Lung microvascular endothelial cell (primary cell): ENCODE measurements at places on chromosomes 13 and 19. TPM values are rescaled to one million over a fixed set of nuclear protein-coding genes. Genes with fewer than 3 reads are reported as not detected.
A peak's percentile ranks its signal among the peaks of the same experiment; 100 is the strongest.

Gene FAM216B
- total RNA-seq, result not detected in 2 replicates

Gene SLC25A41
- total RNA-seq, result not detected in 2 replicates

Gene SLC5A5
- not detected in 2 replicates for total RNA-seq

Gene PLIN5
- 4.6 and 23.2 TPM in 2 replicates for total RNA-seq

Gene CRX
- total RNA-seq, result not detected in 2 replicates

Gene F10
- total RNA-seq, result 0.22 and 0.60 TPM in 2 replicates

Gene ARGLU1
- 23.3 and 24.4 TPM in 2 replicates for total RNA-seq

Gene NCR1
- total RNA-seq, result not detected in 2 replicates

Gene SYCN
- not detected in 2 replicates for total RNA-seq

- DNase-seq, result no peak
Measured at GRCh38 chr13:23796551-23796950, 92.6 kb downstream of the MIPEP start.

GRCh38 chr19:39514840-39515550 lies at the start of gene SELENOV:
Gene SELENOV, plus strand, starts transcription at chr19:39515139. Its CDS starts 74 bp downstream, at chr19:39515213.
- DNase-seq, result no peak

GRCh38 chr19:7336321-7336973 lies 12.3 kb upstream of the ARHGEF18 start:
- no peak for DNase-seq

DNA sequence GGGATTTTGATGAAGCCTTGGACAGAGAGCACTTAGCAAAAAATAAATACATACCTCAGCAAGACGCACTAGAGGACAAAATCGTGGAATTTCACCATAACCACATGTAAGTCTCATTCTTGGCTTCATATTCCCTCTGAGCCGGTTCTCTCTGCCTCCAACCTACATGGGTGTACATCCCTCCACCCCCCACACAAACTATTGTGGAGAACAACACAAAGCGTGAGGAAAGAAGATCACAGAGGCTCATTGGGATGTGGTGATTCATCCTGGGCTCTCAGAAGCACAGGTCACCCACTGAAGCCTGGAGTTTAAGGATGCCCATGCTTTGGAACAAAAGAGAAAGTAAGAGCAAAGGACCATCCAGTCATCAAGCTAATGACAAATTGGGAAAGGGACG lies 192.2 kb downstream of the STK24 start:
- peak; percentile 32 for DNase-seq

GRCh38 chr13:48398450-48399095 lies 14.3 kb downstream of the LPAR6 start:
- DNase-seq, result no peak

DNA sequence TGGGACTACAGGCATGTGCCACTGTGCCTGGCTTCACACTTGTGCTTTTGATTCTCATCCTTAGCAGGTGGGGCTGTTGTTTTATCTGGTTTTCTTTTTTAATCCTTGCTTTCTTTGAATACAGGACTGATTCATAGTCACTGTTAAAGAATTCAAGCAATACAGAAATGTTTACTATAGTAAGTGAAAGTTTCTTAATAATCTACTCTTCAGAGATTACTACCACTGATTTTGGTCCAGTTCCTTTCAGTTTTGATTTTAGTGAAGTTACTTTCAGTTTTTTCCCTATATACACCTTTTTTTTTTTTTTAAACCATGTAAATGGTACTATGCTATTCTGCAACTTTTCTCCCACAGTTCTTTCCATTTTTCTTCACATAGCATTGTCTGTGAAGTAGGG lies 53.6 kb downstream of the GATAD2A start:
- no peak for DNase-seq

DNA sequence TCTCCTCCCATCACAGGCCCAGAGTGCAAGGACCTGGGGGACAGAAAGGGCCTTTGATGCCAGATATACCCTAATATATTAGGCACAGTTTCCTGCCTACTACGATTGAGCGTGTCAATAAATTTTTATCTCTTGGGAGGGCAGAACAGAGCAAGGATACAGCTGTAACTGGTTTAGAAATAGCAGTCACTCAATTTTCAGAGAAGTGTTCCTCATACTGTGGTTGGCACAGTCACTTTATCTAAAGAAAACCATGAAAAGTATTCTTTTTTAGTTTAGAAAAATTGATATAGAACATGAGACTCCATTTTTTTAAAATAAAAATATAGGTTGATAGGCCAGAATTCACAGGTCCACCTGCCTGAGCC lies 460 bp upstream of the ZNF155 start:
- DNase-seq, result no peak

GRCh38 chr19:42287017-42287826 lies 14.7 kb upstream of the PRR19 start:
- no peak for DNase-seq

DNA sequence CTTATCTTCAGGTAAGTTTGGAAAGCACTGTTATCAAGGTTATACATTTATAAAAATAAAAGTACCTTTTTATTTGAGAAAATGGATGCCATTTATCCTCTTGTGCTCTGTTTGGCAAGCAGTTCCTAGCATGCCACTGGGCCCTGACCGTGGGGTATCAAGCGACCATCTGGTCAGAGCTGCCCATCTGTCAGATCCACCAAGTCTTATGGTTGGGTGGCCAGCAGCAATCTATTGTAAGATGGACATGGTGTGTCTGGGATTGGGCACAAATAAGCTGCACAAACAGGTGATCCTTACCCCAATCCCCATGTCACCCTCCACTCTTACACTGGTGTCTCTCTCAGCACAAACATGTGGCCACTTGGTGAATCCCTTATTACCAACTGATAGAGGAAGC lies 178.5 kb downstream of the DLEU7 start:
- DNase-seq, result no peak

DNA sequence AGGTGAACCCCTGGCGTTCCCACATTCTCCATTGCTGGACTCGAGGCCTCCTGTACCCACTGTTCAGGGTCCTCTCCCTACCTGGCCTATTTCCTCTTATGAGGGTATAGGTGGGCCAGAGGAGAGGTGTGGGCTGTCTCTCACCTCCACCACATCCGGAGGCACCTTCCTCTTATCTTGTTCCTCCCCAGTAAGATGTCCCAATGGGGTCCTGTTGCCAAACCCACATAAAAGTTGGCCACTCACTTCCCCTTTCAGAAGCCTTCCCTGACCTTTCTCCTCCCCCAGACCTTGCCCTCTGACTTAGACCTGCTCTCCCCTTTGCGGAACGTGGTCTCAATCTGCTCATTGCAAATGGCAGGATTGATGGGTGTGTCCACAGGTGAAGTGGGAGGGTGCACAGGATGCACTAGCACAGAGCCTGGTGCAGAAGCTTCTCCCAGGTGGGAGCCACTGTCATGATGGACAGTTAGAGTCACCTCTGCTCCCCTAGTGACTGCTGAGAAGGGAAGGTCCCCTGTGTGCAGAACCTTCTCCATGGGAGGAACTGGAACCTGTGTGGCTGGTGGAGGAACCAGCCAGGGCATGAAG lies 1.3 kb downstream of the CYP4F3 start:
- DNase-seq, result no peak

DNA sequence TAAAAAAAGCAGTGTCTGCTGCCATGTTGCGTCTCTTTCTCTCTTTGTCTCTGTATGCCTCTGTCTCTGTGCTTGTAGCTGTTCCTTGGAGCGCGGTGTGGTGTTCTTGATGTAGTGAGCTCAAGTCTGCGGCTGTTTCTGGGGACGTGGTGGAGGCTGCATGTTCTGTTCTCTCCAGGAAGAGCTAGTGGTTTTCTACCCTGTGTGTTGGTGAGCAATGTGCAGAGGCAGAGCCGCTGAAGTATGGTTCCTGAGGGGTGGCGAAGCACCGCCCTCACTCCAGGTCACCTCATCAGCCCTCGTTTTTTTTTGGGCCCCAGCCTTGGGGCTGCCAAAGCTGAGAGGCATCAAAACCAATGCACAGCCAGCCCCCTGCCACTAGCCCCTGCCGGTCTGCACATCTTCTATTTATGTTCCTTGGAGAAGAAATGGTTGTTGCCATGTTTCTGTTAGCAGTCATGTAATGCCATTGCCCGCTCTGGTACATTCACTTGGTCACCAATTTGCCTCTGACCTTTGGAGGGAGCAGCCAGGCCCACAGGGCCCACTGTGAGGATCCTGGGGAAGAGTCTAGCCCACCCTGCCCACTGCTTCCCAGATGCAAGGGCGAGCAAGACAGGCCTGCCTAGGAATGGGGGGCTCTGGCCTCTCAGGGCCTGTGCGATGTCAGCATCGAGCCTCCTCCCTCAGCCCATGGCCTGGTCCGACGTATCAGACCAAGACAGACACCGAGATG lies 7.2 kb downstream of the HNRNPL start:
- DNase-seq, result no peak

DNA sequence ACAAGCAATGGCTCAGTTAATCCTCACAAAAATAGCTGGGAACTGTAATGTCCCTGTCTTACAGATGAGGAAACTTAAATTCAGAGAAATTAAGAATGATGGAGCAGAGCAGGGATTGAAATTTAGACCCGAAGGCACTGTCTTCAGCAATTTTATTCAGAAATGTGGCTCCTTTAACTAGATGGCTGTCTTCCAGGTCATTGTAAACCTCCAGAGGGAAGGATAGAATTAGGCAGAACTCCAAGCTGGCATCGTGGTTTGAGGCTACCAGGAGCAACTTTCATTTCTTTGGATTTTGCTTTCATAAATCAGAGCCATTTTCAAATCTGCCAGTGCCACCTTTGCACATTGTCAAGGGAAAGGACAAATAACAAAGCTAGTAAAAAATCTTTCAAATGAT lies 339.0 kb downstream of the DCT start:
- DNase-seq, result no peak

DNA sequence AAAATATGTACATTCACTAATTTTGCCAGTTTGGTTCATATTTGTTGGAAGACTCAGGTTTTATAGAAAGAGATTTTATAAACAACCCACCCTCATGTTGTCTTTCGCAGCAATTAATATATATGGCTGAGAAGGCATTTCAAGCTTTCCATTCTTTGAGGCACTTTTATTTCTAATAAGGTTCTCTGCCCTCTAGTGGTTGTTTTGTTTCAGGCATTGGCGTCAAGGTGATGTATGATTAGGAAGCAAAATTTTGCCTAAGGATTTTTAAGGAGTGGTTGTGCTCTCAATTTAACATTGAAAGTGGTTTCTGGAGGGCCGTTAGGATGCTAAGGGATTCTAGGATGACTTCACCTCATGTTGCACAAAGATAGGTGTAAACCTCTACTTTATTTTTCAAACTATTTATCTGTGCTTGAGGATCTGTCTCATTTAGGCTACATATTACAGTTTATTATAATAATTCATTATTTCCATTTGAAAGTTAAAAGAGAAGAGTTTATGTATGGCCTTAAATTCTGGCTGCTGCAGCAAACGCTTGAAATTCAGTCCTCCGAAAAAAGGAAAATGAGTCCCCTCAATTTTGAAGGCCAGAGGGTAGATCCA lies 35.9 kb downstream of the OXGR1 start:
- DNase-seq, result peak; percentile 44

DNA sequence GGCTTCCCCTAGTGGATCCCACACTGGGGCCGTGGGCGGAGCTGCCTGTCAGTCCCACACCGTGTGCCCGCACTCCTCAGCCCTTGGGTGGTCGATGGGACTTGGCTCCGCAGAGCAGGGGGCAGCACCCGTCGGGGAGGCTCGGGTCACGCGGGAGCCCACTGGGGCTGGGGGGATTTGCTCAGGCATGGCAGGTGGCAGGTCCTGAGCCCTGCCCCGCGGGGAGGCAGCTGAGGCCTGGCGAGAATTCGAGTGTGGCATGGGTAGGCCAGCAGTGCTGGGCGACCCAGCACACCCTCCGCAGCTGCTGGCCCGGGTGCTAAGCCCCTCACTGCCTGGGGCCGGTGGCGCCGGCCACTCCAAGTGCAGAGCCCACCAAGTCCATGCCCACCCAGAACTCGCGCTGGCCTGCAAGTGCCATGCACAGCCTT lies 481.7 kb upstream of the PRR20A start:
- no peak for DNase-seq

GRCh38 chr13:104833221-104833620 lies 1702.2 kb downstream of the EFNB2 start:
- no peak for DNase-seq

GRCh38 chr13:93416736-93417355 lies 190.2 kb downstream of the GPC6 start:
- DNase-seq, result no peak

DNA sequence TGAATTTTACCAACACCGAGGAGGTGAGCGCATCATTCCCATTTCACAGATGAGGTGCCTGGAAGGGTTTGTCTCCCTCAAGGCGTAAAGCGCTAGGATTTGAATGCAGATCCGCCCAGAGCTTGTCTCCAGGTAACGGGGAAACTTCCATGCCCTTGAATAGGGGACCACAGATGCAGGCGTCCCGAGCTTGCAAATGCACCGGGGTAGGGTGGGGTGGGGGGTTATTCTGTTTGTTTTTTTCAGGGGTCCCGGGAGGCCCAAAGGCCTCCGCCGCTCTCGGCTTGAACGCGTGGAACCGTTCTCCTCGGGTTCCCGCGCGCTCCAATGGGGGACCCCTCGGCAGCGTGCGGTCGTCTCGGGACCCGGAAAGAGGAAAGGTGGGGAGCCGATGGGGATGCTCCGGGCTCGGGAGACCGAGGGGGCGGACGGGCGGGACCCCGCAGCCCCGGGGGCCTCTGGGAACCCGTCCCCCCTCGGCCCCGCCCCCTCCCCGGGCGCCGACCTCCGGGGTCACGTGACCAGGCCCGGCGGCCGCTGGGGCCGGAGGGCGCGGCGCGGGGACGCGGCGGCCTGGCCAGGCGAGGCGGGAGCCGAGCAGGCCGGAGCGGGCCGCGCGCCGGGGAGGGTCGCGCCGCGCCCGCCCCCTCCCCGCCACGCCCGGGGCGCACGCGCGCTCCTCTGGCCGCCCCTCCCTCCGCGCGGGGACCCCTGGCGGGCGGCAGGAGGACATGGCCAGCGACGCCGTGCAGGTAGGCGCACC lies at the start of gene PKN1:
Gene PKN1 (plus strand): TSS at position 516 of the 763 bp plus-strand sequence. CDS start 216 bp downstream, at position 732.
- no peak for DNase-seq

- DNase-seq, result peak; percentile 76
Measured at GRCh38 chr13:27826379-27827353, 34.4 kb downstream of the GSX1 start.

- no peak for DNase-seq
Measured at GRCh38 chr19:32233885-32234284, 111.5 kb upstream of the ZNF507 start.

DNA sequence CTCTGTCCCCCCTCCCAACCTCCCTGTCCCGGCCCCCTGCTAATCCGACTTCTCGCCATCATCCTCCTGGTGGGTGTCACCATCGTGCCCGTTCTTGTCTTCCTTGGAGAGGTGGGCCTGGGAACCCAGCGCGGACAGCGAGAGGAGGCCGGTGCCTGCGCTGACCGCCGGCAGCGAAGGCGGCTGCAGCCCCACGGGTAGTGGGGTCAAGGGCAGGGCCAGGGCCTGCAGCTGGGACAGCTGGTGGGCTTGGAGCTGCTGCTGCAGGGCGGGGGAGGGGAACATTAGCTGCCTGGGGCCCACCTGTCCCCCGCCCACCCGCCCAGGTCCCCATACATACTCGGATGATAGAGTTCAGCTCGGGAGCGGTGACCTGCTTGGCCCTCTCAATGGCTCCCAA lies 8.5 kb downstream of the TLE5 start:
- DNase-seq, result no peak

DNA sequence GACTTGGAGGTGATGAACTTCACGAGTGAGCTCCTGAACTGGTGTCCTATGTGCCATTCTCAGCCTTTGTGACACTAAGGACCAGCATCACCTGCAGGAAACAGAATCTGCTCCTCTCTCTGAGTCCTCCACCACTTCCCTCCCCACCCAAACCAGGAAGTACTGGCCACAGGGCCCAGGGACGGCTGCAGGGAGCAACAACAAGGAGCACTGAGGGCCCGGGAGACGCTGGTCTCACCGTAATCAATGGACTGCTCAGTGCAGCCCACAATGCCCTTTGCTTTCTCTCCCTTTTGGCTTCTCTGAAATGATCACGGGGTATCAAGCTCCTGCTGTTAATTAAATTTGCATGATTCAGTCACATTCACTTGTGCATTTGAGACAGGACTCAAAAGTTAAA lies 18.6 kb downstream of the PEPD start:
- DNase-seq, result no peak

GRCh38 chr19:2113439-2114211 lies 16.9 kb downstream of the IZUMO4 start:
- DNase-seq, result no peak
